ENCODE measurements at places on chromosomes 4 and X. TPM values are rescaled to one million over a fixed set of nuclear protein-coding genes. Genes with fewer than 3 reads are reported as not detected.

DNA sequence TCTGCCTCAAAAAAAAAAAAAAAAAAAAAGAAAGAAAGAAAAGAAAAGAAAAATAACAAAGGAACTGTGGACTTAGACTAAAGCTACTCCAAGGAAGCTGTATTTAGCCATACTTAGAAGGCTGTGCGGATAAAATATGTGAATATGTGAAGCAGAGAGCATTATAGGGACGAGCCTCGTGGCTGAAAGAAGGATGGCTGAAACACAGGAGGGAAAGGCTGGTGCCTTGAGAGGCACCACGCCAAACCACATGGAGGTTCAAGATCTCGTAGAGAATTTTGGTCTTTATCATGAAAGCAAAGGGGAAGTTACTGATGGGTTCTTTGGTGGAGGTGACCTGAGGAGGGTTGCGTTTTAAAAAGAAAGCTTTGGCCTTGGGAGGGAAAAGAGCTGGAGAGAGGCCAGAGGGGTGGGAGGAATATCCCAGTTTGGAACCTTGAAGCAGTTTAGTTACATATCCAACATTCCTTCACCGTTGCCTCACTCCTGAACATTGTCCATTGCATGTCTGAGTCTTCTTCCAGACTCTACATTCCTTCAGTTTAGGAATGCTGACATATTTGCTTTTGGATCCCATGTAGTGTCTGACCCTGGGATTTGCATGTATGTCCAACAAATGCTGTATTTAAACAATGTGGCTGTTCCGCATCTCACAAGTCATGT lies 82.5 kb downstream of the CPE start:
- no peak for DNase-seq

DNA sequence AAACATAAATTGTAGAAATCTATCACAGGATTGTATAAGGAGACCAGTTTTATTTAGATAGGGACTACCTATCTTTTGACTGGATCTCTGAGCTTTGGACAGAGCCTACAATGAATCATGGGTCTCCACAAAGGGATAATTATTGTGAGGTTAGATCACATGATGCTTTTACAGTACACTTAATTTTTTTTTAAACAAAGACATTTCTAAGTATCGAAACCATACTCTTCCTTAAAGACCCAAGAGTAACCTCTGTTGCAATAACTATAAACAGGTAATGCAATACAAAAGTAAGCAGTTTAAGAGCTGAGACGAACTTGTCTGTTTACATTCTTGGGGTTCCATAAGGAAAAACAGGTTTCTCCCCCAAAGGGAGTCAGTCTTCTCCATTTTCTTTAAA lies 64.3 kb upstream of the GABRE start:
- DNase-seq, result no peak

DNA sequence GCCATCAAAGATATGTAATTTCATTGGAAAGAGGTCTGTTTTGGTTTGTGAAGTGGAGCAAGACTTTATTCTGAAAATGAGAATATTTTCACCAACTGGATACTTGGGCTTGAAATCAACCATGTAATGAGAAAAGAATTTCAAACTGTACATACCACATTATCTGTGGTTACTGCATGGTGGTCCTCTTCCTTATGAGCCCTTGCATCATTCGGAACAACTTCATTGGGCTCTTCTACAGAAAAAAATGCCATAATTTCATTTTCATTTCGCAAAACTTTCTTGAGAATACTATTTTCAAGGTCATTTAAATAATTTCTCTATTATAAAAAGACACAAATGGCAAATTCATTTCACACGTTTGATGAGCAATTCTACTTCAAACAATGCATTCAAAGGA lies 148.6 kb upstream of the RPS6KA6 start:
- DNase-seq, result no peak

GRCh38 chrX:153957224-153957623 lies 12.8 kb upstream of the RENBP start:
- DNase-seq, result no peak

DNA sequence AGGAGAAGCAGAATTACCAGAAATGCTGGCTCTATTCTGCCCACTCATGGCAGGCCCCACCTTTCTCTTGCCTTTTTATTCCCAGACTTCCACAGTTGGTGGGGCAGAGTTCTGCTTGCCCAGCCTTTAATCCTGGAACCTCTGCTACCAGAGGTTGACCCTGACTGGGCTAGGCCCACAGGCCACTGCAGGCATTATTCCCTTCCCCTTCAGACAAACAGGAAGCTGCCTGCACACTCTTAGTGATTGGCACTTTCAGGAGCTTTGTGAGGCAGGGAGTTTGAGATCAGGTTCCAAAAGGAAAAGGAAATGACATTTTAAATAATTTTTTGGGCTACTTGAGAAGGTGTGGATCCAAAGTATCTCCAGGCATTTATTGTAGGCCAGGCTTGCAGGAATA lies 18.8 kb downstream of the MSN start:
- DNase-seq, result no peak

DNA sequence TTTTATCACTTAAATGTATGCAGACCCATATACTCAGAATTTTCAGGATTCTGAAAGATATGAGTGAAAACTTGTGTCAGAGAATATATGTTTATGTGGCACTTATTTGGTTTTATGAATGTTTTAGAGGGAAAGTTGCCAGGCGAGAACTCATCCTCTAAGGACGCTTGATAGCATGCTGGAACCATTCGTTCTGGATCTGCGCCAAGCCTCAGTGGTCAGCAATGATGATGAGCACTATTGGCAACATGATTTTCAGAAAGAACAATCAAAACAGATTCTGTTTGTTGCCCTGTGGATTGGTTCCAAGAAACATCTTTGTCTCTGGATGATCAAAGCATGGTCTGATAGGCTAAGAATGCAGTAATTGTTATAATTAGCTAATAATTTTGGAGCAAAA lies 32.1 kb upstream of the RAPGEF2 start:
- no peak for DNase-seq

GRCh38 chr4:65083076-65083475 lies 587.2 kb downstream of the EPHA5 start:
- DNase-seq, result no peak

- no peak for DNase-seq
Measured at GRCh38 chrX:119672426-119672825, 20.5 kb downstream of the SEPTIN6 start.

Gene HMX1
- total RNA-seq, result not detected

Gene NPY2R
- not detected for total RNA-seq

Gene CORIN
- total RNA-seq, result 53.9 TPM

Gene RNF113A
- 8.1 TPM for total RNA-seq
